ENCODE measurements at places on chromosomes 6 and 20.

- DNase-seq = no peak
These were observed 285.0 kb downstream of the KHDC1L start for GRCh38 chr6:72940265-72940664.

DNA sequence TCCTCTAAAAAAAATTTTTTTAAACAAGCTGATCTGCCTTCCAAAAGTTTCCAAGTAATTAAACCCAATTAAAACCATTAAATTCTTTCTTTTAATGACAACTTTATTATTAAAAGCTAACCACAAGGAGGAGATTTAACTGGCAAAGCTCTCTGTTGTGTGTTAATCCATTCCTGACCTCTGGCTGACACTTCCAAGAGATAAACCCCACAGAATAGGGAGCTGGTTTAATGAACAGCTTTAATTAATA, 230.8 kb downstream of the EYA2 start:
- no peak for DNase-seq

DNA sequence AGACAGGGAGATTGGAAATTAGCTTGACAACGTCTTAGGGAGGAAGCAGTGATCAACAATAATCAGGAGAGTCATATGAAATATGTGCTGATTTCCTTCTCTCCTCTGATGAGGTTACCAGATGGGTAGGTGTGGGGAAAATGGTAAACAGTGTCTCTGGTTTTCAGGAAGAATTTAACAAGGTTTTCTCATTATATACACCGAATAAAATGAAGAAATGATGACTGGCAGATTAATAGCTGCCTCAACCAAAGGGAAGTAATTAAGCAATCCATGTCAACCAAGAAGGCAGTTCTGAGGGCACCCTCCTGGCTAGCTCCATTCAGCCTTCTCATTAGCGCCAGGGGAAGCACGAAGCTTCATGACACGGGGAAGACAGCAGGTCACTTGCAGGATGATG, 12.7 kb upstream of the RAMACL start:
- DNase-seq = no peak

DNA sequence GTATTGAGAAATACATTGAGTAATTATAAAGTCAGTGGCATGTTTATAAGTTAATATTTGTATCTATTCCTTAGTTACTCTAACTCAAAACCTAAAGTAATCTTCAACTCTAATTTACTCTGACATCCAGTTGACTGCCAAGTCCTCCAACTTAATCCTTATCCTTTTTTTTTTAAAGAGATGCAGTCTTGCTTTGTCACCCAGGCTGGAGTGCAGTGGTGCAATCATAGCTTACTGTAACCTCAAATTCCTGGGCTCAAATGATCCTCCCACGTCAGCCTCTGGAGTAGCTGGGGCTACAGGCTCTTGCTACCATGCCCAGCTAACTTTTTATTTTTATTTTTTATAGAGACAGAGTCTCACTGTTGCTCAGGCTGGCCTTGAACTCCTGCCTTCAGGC, 24.4 kb downstream of the PTPN1 start:
- no peak for DNase-seq

DNA sequence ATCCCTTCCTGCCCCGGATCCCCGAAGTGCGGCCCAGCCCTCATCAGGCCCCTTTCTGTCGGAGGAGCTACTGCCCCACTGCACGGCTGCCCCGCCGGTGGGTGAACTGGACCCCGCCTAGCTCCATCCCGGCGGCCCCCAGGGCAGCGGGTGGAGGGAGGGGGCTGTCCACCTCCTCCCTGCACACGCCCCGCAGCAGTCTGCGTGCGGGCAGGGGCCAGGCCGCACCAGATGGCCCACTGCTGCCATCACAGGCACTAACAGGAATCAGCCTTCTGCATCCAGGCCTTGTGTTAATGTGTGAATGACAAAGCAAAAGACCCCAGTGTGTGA, 54.9 kb upstream of the UNC93A start:
- DNase-seq = no peak

GRCh38 chr6:158868890-158869825, 50.0 kb upstream of the EZR start:
- no peak for DNase-seq

- no peak for DNase-seq
These were observed 54.2 kb downstream of the TBC1D7 start for GRCh38 chr6:13273931-13274706.

DNA sequence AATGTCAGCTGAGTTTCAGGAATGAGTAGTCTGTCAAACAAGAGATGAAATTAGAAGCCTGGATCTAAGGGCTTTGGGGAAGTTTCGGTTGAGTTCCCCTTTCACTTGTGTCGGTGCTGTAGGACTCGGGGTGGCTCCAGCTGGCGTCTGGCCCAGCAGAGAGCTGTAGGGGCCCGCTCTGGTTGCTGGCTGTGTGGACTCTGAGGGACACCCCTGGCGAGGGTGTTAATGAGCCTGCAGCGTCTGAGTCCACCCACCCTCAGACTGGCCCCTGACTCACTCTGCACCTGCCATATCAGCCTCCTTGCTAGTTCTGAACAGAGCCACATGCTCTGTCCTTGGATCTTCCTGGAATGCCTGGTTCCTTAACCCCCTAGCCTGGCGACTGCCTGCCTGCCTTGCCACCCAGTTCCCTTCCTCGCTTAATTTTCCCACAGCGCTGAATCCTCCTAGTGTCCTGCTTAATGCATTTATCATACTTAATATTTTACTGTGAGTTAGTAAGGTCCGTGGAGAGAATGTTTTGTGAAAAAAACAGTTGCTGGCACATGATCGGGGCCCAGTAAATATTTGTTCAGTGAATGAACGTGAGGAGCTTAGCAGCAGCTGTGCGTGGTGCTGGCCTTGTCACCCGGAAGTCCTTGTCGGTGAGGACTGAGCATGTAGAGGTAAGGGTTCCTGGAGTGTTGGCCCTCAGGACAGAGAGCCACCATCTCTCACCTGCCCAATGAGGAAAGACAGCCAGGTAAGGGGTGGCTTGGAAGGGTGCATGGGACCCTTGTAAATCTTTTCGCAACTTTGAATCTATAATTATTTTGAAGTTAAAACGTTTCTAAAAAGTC, 1.6 kb downstream of the DNAJC5 start:
- DNase-seq = peak; percentile 54

DNA sequence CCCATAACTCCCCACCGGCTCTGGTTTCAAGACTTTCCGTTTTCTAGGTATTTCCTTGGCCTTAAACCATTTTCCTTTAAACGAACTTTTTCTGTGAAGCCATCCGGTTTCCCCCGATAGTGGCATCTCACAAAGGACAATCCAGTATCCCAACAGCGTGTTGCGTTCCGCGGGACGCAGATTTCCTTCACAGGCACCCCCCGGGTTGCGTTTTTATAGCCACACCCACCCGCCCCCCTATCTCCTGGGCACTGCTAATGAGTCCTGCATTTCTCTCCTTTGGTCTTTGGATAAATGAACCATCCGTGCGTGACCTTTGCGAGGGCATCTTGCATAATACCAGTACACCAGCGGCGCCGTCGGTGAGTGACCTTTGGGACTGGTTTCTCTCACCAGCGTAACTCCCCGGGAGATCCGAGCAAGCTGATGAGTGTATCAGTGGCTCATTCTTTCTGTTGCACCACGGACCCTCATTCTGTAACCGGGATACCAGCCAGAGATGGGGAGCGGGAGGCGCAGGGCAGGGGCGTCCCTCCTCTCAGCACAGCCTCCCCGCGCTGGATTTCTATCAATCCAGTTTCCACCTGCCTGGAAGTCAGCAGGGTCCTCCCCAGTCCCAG, 586 bp upstream of the NQO2 start:
- DNase-seq = peak; percentile 22

DNA sequence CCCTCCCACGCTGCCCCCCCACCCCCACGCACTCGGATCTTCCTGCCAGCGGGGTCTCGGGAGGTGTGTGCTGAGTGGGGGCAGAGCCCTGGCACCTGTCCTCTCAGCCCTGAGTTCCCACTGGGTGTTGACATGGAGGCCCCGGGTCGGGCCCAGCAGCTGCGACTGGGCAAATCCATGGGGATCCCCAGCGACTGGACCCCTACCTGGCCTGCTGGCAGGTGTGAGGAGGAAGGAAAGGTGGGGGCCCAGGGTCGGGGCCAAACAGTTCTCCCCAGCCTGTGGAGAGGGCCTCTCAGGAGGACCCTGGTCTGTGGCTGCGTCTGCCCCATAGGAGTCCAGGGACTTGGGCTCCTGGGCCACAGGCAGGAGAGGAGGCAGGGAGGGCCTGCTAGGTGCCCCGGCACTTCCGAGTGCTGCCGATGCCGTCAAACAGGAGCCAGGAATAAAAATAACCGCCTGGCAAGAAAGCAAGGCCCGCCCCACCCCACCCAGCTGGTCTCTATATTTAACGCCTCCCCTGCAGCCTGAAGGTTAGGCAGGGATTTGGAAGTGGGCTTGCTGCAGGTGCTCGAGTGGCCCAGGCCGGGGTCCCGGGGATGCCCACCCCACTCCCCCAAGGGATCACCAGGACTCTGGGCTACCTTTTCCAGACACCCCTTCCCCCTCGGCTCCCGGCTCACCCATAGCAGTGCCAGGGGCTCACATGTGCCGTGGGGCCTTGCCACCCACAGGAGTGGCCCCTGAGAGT, 1.4 kb upstream of the EEF1A2 start:
- no peak for DNase-seq

GRCh38 chr6:131356161-131356560, 216.9 kb upstream of the ARG1 start:
- no peak for DNase-seq

DNA sequence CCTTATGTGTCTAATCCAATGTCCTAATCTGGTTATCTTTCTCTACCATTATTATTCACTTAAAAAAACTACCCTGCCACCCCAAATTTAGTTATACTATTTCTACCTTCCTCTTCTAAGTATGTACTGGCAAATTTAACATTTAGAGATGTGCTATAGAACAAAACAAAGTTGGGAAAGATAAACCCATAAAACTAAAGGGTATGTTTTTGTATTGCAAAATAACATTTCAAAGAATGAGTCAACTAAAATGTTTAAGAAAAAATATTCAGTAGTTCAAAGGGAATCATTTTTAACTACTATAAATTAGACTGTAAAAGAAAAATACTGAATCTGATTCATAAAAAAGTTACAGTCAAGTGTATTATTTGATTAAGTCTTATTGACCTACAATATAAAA, 103.0 kb downstream of the LMBRD1 start:
- no peak for DNase-seq

- DNase-seq = no peak
These were observed 103.5 kb downstream of the BFSP1 start for GRCh38 chr20:17427638-17428037.

DNA sequence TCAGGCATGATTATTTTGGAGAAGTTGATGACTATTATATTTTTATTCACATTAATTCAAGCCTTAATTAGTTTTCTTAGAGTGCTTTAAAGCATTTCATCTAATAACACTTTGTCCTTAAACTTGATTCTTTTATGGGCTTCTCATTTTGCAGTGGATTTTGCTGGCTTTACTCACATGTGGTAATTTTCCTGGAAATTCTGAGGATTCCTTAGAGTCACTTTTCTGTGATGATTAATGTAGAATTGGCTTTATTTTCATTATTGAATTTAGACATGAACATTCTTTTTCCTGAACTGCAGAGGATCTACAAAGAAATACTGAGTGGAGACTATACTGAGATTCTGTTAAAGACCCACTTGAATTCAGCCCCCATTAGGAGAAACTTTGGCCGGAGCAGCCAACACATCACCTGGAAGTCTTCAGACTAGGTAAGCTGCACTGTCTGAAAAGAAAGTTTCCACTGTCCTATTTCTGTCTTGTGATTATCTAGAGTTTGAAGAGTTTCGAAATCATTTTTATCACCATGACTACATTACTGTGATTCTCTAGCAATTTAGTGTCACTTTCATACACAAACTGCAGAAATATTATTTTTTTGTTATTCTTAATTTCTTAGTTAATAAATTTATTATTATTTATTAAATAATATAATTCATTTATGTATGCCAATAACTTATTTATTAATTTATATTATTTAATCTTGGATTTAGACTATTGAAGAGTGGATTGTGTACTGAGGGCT, 1.9 kb downstream of the RFPL4B start:
- DNase-seq = no peak

- DNase-seq = no peak
These were observed 52.4 kb downstream of the DOP1A start for GRCh38 chr6:83119742-83120300.

GRCh38 chr6:118122161-118122725, 215.2 kb downstream of the SLC35F1 start:
- DNase-seq = no peak

DNA sequence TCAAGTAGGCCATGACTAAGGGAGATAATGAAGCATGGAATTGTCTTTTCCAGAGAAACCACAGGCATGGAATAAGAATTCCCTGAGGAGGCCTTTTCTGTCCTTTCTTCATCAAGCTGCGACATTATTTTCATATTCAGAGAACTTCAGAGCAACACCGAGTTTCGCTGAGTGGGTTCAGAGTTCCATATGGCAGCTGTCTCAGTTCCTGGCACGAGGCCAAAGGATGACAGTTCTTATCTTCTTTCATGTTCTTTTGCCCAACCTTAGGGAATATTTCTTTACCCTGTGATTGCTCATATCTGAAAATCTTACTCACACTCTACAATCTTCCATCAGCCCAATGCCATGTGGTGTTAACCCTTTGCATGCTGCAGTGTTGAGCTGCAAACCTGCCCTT, 135.3 kb upstream of the BMP2 start:
- peak; percentile 19 for DNase-seq

DNA sequence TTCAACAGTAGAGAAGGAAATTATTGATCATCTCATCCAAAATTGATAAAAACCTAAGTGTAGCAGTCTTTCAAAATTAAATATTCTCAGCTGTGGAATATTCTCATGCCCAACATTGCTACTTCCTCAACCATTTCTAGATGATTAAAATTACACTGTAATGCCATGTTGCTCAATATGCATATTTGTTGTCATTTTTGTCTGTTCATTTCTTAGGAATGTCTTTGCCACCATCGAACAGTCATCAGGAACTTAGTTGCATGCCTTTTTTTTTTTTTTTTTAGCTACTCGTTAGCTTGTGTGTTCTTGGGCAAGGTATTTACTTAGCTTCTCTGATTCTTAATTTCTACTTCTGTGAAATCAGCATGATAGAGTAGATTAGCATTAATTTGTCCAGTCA, 188.6 kb downstream of the DTNBP1 start:
- no peak for DNase-seq

DNA sequence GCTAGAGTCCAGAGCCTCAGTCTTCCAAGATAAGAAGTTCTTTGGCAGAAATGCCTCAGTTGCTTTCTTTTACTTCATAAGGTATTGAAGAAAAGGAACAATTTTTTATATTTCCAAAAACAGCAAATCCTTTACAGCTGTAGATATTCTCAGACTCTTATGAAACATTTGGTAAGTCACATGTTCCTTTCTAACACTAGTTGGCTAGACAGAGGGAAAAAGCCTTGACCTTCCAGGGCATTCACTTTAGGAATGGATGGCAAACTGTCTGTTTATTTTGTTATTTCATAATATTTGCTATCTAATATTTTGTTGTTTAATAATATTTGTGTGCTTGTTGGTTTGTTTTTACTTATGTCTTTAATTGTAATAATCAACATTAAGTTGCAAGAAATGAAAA, 140.8 kb downstream of the PTPRK start:
- no peak for DNase-seq

DNA sequence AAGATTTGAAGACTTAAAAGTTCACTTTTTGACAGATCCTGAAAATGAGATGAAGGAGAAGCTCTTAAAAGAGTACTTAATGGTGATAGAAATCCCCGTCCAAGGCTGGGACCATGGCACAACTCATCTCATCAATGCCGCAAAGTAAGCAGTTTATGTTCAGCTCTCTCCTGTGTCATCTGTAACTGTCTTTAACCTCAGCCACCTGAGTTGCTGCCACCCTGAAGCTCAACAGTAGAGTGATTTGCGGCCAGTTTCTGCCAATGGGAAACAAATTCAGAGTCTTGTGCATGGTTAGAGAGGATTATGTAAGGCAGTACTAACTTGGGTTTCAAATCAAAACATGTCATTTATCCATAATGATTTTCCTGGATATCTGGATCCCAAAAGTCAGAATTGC, 10.1 kb downstream of the TNFAIP3 start:
- DNase-seq = no peak

All from NCI-H345 (cell line).